ENCODE measurements at places on chromosomes 6 and 20. TPM values are rescaled to one million over a fixed set of nuclear protein-coding genes. Genes with fewer than 3 reads are reported as not detected.

GRCh38 chr6:157372501-157373280, 8.3 kb upstream of the ZDHHC14 start:
- ATAC-seq = no peak

- peak; percentile 54 for ATAC-seq
Observed at GRCh38 chr6:112221981-112222852, 32.1 kb downstream of the LAMA4 start.

- ATAC-seq = no peak
Observed at GRCh38 chr6:45458672-45459071, 80.9 kb upstream of the SUPT3H start.

- ATAC-seq = no peak
Observed at GRCh38 chr6:90439586-90439985, 142.9 kb upstream of the BACH2 start.

GRCh38 chr6:124040655-124041054, 237.0 kb downstream of the NKAIN2 start:
- ATAC-seq = no peak

GRCh38 chr6:63584566-63584965, 12.3 kb downstream of the LOC128125822 start:
- no peak for ATAC-seq

DNA sequence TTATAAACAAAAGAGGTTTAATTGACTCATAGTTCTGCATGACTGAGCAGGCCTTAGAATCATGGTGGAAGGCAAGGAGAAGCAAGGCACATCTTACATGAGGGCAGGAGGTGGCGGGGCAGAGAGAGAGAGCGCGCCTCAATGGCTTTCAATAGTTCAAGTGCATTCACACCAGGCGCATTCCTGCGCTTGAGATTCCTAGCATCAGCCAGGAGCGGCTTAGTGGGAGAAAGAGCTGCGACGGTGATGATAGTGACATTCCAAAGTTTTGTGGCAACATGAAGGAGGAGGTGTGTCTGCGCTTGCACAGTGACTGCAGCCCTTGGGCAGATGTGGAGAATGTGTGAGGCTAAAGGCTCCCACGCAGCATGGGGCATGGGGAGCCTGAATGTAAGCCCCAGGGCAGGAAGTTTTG, 25.0 kb upstream of the EMILIN3 start:
- no peak for ATAC-seq

- no peak for ATAC-seq
Observed at GRCh38 chr6:106677282-106677681, 47.9 kb downstream of the QRSL1 start.

DNA sequence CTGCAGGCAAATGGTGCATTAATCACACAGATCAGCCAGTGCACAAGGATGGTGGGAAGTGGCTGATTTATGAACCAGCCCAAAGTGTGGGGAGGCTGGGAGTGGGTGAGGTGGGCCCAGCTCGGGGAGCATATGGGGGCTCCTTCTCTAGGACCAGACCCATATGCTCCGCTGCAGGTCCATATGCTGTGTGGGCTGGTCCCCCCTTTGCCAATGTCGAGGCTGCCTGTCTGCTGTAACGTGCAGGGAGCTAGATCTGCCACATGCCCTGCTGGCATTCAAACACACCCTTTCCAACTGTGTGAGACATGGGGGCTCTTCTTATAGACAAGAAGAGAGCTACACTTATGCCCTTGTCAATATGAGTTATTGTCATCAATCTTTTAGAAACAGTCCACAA, 566.3 kb downstream of the DHX35 start:
- no peak for ATAC-seq

DNA sequence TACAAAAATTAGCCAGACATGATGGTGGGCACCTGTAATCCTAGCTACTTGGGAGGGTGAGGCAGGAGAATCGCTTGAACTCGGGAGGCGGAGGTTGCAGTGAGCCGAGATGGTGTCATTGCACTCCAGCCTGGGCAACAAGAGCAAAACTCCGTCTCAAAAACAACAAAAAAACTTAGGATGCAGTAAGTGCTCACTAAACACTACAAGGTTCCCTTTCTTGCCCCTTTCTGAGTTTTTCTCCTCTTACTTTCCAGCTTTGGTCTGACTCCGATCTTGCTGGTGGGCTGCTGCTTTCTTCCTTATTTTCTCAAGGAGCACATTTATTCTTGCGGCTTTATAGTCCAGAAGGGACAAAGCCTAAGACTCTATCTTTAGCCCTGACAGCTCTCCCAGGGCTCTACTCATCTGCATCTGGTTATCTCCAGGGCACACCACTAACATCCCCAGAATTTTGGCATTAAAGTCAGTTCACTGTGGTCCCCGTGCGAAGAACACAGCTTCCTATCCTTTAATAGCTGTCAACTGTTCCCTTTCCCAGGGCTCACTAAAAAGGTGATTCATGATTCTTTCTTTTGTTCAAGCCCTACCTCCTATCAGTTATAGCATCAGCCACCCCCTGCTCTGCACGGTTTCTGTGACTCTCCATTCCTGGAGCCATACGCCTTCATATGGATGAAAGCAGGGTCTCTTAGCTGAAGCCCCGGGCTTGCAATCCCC, 17.1 kb upstream of the RPN2 start:
- ATAC-seq = no peak

DNA sequence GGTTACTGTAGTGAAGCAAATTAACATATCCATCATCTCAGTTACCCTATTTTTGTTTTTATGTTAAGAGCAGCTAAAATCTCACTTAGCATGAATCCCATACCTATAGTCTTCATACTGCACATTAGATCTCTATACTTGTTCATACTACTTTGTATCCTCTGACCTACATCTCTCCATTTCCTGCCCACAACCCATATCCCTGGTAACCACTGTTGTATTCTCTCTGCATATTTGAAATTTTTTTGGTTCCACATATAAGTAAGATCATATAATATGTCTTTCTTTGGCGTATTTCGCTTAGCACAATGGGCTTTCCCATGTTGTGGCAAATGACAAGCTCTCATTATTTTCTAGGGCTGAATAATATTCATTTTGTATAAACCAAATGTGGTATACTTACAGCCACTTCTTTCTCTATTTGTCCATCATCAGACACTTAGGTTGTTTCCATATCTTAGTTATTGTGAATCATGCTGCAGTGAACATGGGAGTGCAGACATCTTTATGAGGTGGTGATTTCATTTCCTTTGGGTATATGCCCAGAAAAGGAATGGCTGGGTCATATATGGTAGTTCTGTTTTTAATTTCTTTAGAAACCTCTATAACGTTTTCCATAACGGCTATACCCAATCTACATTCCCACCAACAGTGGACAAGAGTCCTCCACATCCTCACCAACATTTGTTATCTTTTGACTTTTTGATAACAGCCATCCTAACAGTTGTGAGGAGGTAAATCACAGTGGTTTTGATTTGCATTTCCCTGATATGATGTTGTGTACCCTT, 39.8 kb downstream of the BACH2 start:
- ATAC-seq = no peak

GRCh38 chr6:140736231-140736630, 1361.8 kb upstream of the CITED2 start:
- ATAC-seq = no peak

DNA sequence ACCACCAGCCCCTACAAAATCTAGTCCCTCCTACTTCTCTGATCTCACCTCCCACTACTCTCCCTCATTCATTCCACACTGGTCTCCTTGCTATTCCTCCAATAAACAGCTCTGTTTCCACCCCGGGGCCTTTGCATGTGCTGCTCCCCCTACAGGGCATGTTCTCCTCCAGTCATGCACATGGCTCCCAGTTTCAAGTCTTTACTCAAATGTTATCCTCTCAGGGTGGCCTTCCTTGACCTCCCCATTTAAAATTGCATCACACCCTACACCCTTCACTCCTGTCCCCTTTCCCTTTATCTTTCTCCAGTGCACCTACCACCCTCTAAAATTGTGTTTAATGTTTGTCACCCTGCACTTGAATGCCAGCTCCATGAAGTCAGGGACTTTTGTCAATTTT, 174.5 kb downstream of the MRPL14 start:
- no peak for ATAC-seq

- ATAC-seq = no peak
Observed at GRCh38 chr6:144156338-144156737, 6.0 kb downstream of the STX11 start.

GRCh38 chr20:23614163-23614562, 8.4 kb upstream of the CST9 start:
- peak; percentile 22 for ATAC-seq

DNA sequence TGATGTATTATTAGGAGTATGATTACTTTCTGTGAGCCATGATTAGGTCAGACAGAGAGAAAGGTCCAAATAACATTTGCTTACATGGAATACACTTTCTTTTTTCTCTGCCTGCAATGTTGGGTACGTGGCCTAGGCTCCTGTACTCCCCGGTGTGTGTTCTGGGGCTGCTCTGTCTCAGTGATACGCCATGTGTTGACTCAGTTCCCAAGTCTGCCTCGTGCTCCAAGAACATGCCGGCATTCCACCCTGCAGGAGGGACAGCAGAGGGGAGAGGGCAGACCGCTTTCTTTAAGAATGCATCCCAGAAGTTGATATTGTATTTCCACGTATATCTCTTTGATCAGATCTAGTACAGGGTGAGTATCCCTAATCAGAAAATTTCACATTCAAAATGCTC, 33.3 kb upstream of the THBS2 start:
- no peak for ATAC-seq

GRCh38 chr6:12289365-12289919, 719 bp upstream of the EDN1 start:
- no peak for ATAC-seq

GRCh38 chr20:37875460-37876175, 27.3 kb upstream of the VSTM2L start:
- no peak for ATAC-seq

The FAM83B gene
- total RNA-seq = not detected

The GPSM3 gene
- total RNA-seq = 0.93 TPM

The SLC4A11 gene
- 0.62 TPM for total RNA-seq

The OR12D1 gene
- total RNA-seq = not detected

The FAM209B gene
- total RNA-seq = not detected

The PBOV1 gene
- total RNA-seq = not detected

The GLP1R gene
- 0.54 TPM for total RNA-seq

Measured in gastroesophageal sphincter (tissue), 4 donors.